Lower leg skin (tissue), 4 donors: ENCODE measurements at places on chromosomes 2 and 18.
A peak's percentile ranks its signal among the peaks of the same experiment; 100 is the strongest.

DNA sequence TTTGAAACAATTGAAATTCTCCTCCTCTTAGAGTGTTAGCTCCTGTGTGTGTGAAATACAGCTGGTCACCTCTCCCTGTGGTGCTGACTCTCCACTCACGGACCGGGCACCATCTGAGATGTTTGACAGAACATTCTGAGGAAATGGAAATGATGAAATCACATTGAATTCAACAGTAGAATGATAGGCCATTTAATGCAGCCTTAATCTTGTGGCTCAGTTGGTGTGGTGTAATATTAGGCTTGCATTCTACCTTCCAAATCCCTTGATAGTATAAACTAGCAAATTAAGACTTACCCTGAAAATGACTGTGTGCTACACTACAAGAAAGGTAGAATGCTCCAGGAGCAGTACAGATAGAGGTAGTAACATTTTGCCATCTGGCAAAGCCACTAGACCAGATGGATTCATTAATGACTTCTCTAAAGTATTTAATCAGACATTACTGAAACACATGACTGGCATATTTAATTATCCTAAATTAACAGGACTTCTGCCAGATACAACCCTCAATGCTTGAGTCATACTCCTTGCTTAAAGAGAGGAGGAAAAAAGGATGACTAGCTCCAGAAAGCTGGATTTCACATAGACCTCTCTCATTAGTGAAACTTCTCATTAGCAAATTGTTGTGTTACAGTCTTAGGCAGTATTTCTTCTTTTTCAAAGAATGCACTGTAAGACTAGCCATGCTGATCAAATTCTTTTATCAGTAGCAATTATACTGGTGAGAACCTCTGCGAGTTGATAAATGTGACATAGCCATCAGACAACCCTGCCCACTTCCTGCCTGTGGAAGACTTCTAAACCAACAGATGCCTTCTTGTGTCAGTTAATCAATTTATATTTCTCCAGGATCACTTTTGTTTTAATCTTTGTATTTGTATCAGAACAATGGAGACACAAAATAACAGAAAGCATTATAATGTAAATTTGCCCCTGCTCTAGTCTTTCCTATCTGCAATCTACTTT, 80.6 kb downstream of the EML6 start:
- DNase-seq: no peak

DNA sequence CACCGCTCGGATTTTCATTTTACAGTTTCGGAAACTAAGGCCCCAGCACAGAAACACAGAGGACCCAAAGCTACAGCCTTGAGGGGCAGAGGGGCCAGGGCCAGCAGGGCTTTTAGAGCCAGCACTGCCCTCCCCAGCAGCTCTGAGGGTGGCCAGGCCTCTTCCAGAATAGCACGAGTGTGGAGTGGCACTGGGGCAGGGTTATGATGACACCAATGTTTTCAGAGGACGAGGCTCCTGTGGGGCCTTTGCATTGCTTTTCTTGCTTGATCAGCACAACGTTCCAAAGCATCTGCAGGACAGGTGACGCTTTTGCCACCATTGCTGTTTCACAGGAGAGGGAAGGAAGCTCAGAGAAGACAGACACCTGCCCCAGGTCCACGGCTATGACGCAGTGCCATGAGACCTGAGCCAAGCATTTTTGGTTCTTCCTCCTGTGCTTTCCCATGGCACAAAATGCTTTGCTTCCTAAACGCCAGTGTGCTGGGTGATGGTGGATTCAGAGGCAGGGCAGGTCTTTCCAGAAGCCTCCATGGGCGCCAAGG, 126.9 kb downstream of the MBP start:
- peak; percentile 73 for DNase-seq

- no peak for DNase-seq
Observed at GRCh38 chr2:37379881-37380296, 35.5 kb downstream of the QPCT start.

DNA sequence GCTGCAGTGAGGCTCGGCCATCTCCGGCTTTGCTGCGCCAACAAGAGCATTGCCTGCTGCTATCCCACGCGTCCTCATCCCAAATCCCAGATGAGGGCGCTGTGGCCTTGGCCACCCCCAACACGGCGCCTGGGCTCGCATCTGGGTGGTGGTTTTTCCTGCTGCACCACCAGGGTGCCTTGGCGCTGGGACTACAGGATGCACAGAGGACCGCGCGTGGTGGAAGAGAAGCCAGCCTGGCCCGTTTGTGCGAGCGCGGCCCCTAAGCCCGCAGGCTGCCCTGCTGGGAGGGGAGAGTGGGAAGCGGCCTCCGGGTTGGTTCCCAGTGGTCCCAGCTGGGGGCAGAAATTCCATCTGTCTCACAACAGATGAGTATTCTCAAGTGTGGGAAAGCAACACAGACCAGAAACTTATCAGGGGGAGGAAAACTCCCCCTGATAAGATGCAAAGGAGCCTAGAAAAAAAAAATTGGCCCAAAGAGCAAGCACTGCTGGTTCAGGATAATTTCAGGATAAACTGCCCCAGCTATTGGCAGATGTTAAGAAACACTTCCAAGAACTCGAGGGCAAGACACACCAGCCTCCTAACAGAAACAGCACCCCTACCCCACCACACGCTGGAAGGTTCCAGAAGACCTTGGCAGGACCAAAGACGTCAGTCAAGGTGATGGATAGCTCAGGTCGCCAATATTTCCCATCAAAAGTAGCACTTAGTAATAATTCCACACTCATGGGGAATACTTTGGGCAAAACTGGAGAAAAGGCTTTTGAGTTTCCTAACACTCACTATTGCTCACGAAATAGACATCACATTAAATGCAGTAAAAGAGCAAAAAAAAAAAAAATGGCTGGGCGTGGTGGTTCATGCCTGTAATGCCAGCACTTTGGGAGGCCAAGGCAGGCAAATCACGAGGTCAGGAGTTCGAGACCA, 152.1 kb downstream of the PXDN start:
- DNase-seq: peak; percentile 89

GRCh38 chr2:66899109-66899508, 464.2 kb downstream of the MEIS1 start:
- no peak for DNase-seq

DNA sequence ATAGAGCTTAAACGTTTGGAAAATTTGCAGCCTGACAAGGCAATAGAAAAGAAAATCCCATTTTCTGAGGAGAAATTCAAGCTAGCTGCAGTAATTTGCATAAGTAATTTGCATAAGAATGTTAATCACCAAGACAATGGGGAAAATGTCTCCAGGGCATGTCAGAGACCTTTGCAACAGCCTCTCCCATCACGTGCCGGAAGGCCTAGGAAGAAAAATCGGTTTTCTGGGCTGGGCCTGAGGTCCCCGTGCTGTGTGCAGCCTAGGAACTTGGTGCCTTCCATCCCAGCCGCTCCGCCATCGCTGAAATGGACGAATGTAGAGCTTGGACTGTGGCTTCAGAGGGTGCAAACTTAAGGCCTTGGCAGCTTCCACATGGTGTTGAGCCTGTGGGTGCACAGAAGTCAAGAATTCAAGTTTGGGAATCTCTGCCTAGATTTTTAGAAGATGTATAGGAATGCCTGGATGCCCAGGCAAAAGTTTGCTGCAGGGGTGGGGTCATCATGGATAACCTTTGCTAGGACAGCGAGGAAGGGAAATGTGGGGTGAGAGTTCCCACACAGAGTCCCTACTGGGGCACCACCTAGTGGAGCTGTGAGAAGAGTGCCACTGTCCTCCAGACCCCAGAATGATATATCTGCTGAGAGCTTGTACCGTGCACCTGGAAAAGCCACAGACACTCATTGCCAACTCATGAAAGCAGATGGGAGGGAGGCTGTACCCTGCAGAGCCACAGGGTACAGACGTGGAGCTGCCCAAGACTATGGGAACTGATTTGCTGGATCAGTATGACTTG, 164.6 kb downstream of the GULP1 start:
- DNase-seq: no peak

DNA sequence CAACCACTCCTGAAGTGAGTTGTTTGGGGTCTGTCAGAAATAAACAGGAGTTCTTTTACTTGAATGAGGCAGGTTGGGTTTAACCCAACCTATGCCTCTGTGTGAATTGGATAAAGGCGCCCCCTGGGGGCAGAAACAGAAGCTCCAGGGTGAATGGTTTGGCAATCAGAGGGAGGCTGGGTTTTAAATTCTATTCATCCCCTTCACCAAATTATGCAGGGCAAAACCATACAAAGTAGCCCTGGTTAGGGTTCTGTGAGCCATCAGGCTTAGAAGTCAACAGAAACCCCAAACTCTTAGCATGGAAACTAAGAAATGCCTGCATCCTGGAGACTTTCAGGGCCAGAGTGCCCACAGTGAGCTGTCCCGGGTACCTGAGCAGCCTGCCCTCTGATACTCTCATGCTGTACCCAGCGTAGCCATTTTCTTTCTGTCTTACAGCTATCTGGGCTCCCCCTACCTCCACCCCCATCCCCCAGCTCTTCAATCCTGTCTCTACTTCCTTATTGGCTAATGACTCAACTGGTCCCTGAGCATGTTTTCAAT, 241.5 kb downstream of the ICOS start:
- no peak for DNase-seq

DNA sequence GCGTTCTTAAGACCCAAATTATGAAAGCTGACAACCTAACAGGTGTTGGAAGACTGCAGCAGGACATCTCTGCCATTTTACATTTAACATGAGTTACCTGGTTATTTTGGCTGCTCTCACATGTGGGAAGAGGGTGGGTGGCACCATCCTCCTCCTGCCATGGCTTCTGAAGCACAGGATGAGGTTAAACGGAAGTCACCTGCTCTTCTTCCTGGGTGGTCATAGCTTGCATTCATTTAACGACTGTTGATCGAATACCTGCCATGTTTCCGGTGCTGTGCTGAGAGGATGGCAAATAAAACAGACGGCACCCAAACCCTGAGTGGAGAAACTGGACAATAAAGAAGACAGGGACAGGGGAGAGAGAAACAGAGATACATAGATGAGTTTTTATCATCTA, 118.0 kb downstream of the RHBDD1 start:
- no peak for DNase-seq

GRCh38 chr2:168790226-168790902, 12.1 kb upstream of the NOSTRIN start:
- DNase-seq: no peak

DNA sequence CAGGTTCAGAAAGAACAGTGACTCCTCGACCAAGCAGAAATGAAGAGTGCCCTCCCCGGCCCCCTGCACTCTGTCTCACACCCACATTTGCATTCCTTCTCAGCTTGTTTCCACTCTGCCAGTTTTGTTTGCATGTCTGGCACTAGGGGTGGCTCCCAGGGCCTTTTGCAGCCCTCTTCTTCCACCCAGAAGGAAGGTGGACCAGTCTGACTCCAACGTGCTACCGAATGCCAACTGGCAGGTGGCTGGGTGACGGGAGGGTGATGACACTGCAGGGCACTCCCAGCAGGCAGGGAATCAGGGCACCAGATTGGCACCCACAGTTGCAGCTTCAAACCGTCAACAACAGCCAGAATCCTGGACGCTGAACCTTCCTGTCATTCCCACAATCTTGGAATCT, 371.1 kb downstream of the TXNL1 start:
- DNase-seq: no peak

- DNase-seq: no peak
Observed at GRCh38 chr2:128681507-128681906, 362.8 kb upstream of the HS6ST1 start.

GRCh38 chr2:37629529-37629928, 41.9 kb downstream of the CDC42EP3 start:
- no peak for DNase-seq

DNA sequence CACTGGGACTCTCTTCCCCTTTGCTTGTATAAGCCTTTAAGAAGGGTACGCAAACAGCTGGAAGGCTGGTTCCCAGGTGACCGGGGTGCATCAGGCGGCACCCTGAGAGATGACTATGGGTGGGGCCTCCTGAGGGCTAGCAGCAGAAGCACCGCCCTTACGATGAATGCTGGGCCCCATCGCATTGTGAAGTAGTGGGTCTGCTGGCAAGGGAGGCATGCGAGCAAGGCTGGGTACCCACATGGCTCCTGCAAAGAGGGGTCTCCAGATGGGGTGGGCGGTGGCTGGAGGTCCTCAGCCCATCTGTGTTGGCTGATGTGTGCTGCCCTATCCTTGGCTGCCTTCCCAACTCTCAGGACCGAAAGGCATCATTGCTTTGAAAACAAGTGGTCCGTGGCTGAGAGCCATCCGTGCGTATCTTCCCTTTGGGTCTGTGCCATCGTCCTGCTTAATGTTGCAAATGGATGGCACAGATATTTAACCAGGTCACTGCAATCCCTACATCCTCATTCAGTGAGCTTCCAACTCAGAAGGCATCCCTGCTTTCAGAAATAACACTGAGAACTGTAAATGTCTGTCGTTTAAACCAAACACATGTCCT, 83.5 kb upstream of the GPC1 start:
- no peak for DNase-seq

DNA sequence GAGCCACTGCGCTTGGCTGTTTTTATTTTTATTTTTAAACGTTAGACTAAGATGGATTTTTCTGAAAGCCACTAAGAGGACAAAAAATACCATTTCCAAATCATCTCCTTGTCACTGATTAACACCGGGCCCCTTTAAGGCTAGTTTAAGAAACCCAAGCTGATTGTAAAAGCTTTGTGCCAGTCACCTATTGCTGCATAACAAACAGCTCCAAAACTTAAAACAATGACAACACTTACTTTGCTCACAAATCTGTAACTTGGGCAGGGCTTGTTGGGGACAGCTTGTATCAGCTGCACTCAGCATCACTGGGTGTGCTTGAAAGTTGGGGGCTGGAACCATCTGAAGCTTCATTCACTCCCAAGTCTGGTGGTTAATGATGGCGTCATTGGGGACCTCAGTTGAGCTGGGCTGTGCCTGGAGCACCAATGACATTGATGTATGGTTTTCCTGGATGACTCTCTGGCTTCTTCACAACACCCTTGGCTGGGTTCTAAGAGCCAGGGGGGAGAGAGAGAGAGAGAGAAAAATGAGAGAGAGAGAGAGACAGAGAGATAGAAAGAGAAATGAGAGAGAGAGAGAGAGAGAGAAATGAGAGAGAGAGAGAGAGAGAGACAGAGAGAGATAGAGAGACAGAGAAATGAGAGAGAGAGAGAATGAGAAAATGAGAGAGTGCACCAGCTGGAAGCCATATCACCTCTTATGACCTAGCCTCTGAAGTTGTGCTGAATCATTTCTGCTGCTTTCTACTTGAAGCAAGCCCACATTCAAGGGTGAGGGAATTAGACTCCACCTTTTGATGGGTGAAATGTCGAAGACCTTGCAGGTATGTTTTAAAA, 26.0 kb upstream of the ATG16L1 start:
- no peak for DNase-seq

DNA sequence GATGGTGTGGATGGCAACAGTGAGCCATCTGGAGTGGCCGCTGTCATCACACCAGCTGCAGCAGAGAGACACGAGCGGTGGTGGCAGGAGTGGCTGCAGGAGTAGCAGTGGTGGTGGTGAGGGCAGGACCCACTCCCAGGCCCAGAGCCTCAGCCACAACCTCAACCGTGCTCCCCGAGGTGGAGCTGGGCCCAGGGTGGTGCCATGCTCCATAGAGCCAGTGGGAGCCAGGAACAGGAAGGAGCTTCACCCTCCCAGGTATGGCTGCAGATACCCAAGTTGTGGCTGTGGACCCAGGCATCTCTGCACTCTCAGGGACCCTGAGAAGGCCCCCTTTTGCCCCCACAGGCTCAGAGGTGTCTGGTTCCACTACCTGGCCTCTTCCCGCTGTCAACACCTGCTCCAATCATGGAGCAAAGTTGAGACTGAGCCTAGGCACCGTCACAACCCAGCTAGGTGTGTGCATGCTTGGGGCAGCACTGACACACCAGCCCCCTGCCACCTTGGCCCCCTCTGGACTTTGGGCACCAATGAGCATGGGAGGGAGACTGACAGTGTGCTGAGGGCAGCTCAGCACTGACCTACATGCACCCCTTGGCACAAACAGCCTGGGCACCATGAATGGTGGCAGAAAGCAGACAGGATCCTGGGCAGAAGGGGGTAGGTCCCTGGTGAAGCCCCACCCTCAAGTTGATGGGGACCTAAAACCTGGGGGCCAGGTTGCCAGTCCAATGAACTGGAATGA, 188.9 kb downstream of the NDUFA10 start:
- no peak for DNase-seq
